CD4-positive, CD25-positive, alpha-beta regulatory T cell (primary cell): ENCODE measurements at places on chromosomes 7 and 10. TPM values are rescaled to one million over a fixed set of nuclear protein-coding genes. Genes with fewer than 3 reads are reported as not detected.

Gene SPDYE8
- total RNA-seq = not detected

Gene SH2D4B
- total RNA-seq = 0.25 TPM

Gene TMEM130
- total RNA-seq = not detected

Gene TMEM184A
- not detected for total RNA-seq

Gene SPDYE9
- total RNA-seq = not detected

Gene VAX1
- total RNA-seq = not detected

Gene STEAP4
- not detected for total RNA-seq

Gene PDE6C
- total RNA-seq = not detected

Gene PTPN20
- not detected for total RNA-seq

Gene INA
- not detected for total RNA-seq

Gene TAF5
- total RNA-seq = 9.4 TPM

Gene GIMAP6
- total RNA-seq = 43.8 TPM

Gene PNLIPRP1
- not detected for total RNA-seq

Gene KIF20B
- 42.8 TPM for total RNA-seq

Gene MYO1G
- total RNA-seq = 427 TPM

Gene STEAP1
- not detected for total RNA-seq

Gene UCN3
- total RNA-seq = not detected

DNA sequence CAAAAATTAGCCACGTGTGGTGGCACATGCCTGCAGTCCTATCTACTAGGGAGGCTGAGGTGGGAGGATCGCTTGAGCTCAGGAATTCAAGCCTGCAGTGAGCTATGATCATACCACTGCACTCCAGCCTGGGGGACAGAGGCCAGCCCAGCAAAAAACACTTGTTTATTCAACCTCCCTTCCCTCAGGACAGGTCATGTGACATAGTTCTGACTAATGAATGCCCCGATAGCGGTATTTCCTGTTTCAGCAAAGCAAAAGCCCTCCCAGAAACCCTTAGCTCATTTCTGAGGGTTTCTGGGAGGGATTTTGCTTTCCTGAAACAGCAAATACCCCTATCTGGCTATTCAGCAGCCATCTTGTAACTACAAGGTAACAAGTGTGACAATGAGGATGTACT, 157.1 kb downstream of the GATA3 start:
- H3K36me3 ChIP-seq = no peaks in the 10 kb centered on the region
- H3K4me3 ChIP-seq = no peak overlapping the region
- H3K27ac ChIP-seq = no peak overlapping the region
- no peaks in the 10 kb centered on the region for H3K27me3 ChIP-seq
- H3K4me1 ChIP-seq = no peaks in the 10 kb centered on the region

- H3K36me3 ChIP-seq = no peaks in the 10 kb centered on the region
- no peak for DNase-seq
- H3K27me3 ChIP-seq = no peaks in the 10 kb centered on the region
- no peak overlapping the region for H3K4me3 ChIP-seq
- H3K4me1 ChIP-seq = no peaks in the 10 kb centered on the region
- H3K27ac ChIP-seq = no peak overlapping the region
Observed at GRCh38 chr10:47277352-47278151, 22.4 kb upstream of the GDF10 start.

- no peak overlapping the region for H3K27ac ChIP-seq
- H3K4me1 ChIP-seq = no peaks in the 10 kb centered on the region
- no peaks in the 10 kb centered on the region for H3K27me3 ChIP-seq
- H3K4me3 ChIP-seq = no peak overlapping the region
- H3K36me3 ChIP-seq = no peaks in the 10 kb centered on the region
- DNase-seq = no peak
Observed at GRCh38 chr10:126288547-126289493, 99.5 kb downstream of the ADAM12 start.

- no peaks in the 10 kb centered on the region for H3K4me1 ChIP-seq
- H3K36me3 ChIP-seq = no peaks in the 10 kb centered on the region
- no peak overlapping the region for H3K4me3 ChIP-seq
- no peaks in the 10 kb centered on the region for H3K27me3 ChIP-seq
- no peak for DNase-seq
- no peak overlapping the region for H3K27ac ChIP-seq
Observed at GRCh38 chr7:3795141-3795540, 494.1 kb downstream of the SDK1 start.

DNA sequence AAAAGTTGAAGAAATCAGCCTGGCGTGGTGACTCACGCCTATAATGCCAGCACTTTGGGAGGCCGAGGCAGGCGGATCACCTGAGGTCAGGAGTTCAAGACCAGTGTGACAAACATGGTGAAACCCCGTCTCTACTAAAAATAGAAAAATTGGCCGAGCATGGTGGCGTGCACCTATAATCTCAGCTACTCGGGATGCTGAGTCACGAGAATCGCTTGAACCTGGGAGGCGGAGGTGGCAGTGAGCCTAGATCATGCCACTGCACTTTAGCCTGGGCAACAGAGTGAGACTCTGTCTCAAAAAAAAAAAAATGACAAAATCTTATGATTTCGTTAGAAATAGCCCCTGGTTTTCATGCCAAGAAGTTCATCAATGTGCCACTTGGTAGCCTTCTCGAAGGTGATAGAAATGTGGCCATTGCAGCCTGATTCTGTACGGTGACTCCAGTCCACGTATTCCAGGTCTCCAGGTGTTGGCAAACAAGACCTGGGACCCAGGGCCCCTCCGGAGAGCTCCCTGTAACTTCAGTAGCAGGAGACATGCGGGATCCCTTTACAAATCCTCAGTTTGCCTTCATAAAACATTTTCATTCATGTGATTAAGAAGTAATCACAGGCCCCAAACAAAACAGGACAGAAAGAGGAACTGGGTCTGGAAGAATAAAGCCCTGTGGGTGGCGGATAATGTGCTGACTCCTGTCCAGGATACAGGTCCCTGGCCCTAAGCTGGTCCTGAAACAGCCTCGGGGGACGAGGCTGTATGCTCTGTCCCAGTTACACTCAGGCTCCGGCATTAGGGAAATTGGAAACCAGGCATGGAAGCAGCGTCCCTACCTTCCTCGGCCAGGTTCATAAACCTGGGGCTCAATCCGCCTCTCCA, 207.3 kb upstream of the SH2B2 start:
- no peaks in the 10 kb centered on the region for H3K4me1 ChIP-seq
- H3K4me3 ChIP-seq = no peak overlapping the region
- no peak for DNase-seq

DNA sequence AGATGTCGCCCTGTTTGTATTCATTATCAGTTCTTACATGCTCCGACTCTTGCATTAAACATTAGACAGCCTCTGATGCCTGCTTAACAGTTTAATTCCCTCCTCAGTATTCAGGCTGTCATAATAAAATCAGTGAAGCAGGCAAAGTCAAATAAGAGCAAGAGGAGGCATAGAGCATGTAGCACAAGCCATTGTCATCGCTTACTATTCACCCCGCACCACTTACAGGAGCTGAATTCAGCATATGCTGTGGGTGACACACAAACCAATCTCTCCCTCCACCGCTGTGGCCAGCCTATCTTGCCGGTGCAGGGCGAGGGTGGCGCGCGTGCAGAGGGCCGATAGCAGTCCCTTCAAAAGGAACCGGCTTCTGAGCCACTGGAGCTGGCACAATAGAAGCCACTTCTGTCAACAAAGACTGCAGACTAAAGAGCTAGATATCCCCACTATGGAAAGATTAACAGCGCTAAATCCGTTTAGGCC, 433.2 kb upstream of the MGMT start:
- peak overlapping the region; percentile 67 for H3K4me3 ChIP-seq
- peaks cover 48% of the 10 kb centered on the region for H3K4me1 ChIP-seq
- no peak for DNase-seq
- no peaks in the 10 kb centered on the region for H3K27me3 ChIP-seq
- no peak overlapping the region for H3K27ac ChIP-seq
- H3K36me3 ChIP-seq = no peaks in the 10 kb centered on the region

DNA sequence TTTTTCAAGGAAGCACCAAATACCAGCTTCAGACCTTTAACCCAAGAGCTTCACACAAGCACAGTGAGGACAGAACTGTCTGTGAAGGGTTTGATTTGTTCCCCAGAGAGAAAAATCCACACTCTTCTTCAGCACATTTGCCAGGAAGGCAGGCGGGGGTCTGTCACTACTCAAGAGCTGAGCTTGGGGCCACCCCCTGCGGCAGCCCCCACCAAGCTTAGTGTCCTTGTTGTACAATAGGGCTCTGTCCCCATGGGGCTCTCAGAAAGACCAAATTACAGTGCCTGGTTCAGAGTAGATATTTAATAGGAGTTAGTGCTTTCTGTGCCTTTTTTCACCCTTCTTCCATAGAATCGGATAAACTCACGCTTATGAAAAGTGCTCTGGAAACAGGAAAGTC, 12.4 kb downstream of the ECHDC3 start:
- H3K4me1 ChIP-seq = no peaks in the 10 kb centered on the region
- H3K27me3 ChIP-seq = no peaks in the 10 kb centered on the region
- no peaks in the 10 kb centered on the region for H3K36me3 ChIP-seq
- no peak overlapping the region for H3K4me3 ChIP-seq
- H3K27ac ChIP-seq = no peak overlapping the region

GRCh38 chr7:105790996-105791395, 85.4 kb downstream of the ATXN7L1 start:
- DNase-seq = no peak
- peaks cover 27% of the 10 kb centered on the region for H3K36me3 ChIP-seq
- peaks cover 27% of the 10 kb centered on the region for H3K4me1 ChIP-seq
- H3K27ac ChIP-seq = peak overlapping the region; percentile 19
- no peaks in the 10 kb centered on the region for H3K27me3 ChIP-seq

DNA sequence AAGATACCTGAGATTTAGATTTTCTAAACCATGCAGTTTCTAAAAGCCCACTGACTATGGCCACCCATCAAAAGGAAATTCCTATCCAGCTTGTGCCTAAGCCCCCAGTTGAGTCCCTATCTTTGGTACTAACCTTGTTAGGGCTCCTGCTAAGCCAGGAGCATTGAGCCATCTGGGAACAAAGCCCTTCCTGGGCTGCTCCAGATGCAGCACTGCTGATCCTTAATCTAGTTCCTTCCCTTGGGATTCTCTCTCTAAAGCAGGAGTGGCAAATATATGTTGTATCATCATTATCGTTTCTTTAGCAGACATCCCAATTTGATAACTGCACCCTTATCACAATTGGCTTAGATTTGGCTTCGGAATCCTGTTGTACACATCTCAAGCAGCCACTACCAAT, 24.7 kb upstream of the PDLIM1 start:
- H3K4me3 ChIP-seq = no peak overlapping the region
- H3K27me3 ChIP-seq = no peaks in the 10 kb centered on the region
- DNase-seq = no peak
- H3K27ac ChIP-seq = no peak overlapping the region

GRCh38 chr10:103021150-103021899, 103.2 kb downstream of the CNNM2 start:
- no peaks in the 10 kb centered on the region for H3K27me3 ChIP-seq
- H3K27ac ChIP-seq = no peak overlapping the region
- no peaks in the 10 kb centered on the region for H3K4me1 ChIP-seq

GRCh38 chr10:122561212-122561611, 658 bp downstream of the DMBT1 start:
- H3K4me3 ChIP-seq = no peak overlapping the region
- peaks cover 7% of the 10 kb centered on the region for H3K27me3 ChIP-seq
- no peak for DNase-seq
- peaks cover 8% of the 10 kb centered on the region for H3K4me1 ChIP-seq

DNA sequence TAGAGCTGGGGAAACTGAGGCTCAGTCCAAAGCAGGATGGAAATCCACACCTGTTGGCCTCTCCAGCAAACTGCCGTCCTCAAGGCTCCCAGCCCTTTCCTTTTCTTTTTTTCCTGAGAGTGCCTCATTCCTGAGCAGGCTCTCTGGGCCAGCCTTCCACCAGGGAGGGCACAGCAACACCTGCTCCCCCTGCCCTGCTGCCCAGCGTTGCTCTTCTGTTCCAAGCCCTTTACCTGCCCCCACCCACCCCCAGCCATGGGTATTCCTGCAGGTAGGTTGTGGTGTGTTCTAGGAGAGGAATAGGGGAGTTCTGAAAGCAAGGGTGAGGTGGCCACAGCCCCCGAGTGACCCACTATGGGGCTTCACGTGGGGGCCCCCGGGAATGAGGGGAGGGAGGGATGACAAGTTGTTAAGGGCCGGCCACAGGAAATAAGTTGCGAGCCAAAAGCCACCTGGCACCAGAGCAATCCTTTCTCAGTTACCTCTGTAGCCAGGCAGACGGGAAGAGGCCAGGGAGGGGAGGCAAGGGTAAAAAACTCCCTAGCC, 19.3 kb downstream of the VSIR start:
- H3K4me1 ChIP-seq = peaks cover 100% of the 10 kb centered on the region
- no peaks in the 10 kb centered on the region for H3K27me3 ChIP-seq
- peak overlapping the region; percentile 83 for H3K27ac ChIP-seq
- H3K4me3 ChIP-seq = no peak overlapping the region
- no peak for DNase-seq

DNA sequence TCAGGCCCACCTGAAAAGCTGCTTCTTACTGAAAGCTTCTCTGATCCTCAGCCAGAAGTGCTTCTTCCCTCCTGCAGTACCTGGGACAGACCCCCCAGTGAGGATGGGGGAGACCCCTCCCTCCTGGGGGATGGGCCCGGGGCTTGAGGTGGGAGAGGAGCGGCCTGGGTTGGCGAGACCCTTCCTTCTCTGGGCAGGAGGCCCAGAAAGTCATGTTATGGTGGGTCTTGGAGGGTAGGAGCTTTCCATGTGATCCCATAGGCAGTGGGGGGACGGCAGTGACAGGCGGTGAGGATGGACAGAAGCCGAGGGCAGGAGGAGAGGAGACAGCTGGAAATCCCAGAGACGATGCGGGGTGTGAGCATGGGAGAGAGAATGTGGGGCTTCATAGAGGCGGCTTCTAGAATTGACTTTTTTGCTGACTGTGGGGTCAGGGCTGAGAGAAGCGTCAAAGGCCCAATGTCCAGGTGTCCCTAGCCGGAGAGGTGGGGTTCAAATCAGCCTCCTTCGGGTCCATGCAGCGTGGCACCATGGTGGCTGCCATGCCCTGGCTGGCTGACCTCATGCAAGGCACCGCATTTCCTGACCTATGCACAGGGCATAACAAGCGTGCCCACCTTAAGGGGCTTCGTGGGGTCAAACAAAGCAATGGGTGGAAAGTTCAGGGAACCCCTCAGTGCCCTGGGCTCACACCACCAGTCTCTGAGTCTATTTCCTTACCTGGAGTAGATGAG, 154.0 kb downstream of the UBE2H start:
- no peak overlapping the region for H3K27ac ChIP-seq
- no peak overlapping the region for H3K4me3 ChIP-seq
- H3K27me3 ChIP-seq = no peaks in the 10 kb centered on the region

GRCh38 chr10:93600446-93601145, 439 bp downstream of the RBP4 start:
- no peak for DNase-seq
- no peak overlapping the region for H3K27ac ChIP-seq
- no peaks in the 10 kb centered on the region for H3K36me3 ChIP-seq
- peaks cover 10% of the 10 kb centered on the region for H3K27me3 ChIP-seq

GRCh38 chr7:102286237-102287110, at the start of gene SH2B2:
TSS of gene SH2B2 (plus strand) at chr7:102286868. CDS start at chr7:102300551, 13,683 bp downstream.
- peak within 1 kb of the TSS; percentile 37 for H3K4me3 ChIP-seq
- no peaks in the 10 kb centered on the region for H3K27me3 ChIP-seq
- H3K4me1 ChIP-seq = peaks cover 33% of the 10 kb centered on the region
- H3K36me3 ChIP-seq = no peaks in the 10 kb centered on the region
